ENCODE measurements at places on chromosomes 7 and 10. TPM values are rescaled to one million over a fixed set of nuclear protein-coding genes. Genes with fewer than 3 reads are reported as not detected.

TES gene
- total RNA-seq: 145 TPM

STEAP4 gene
- 343 TPM for total RNA-seq

TUBB8 gene
- not detected for total RNA-seq

URGCP gene
- total RNA-seq: 46.7 TPM

UPK3B gene
- total RNA-seq: 1.6 TPM

ACTA2 gene
- total RNA-seq: 9,611 TPM

LBX1 gene
- total RNA-seq: not detected

DNA sequence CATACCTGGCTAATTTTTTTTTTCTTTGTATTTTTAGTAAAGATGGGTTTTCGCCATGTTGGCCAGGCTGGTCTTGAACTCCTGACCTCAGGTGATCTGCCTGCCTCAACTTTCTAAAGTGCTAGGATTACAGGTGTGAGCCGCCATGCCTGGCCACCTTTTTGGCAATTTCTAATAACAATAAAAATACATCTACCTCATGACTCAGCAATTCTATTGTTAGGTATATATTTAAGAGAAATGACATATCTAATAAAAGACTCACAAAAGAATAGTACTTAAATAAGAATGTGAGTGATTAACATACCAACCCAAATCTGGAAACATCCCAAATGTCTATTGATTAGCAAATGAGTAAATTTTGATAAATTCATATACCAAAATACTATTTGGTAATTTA is 103.6 kb upstream of the PPP1R9A start:
- DNase-seq: no peak

DNA sequence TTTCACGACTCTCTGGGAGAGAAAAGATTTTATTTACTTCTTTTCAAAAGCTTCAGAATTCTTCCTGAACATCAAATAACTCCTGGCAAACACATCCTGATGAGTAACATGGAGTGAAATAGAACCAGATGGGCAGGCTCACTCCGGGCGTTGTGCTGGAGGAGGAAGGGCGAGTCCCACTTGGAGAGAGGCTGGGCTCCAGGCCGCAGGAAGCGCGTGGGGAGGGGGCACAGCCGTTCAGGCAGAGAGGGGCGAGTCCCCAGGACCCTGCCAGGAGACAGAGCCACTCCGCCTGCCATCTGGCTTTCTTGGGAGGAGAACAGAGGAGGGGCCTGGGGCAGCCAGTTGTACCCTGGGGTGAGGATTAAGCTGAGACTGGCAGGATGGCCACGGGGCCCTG is 265.9 kb upstream of the ZMIZ1 start:
- DNase-seq: peak; percentile 77

DNA sequence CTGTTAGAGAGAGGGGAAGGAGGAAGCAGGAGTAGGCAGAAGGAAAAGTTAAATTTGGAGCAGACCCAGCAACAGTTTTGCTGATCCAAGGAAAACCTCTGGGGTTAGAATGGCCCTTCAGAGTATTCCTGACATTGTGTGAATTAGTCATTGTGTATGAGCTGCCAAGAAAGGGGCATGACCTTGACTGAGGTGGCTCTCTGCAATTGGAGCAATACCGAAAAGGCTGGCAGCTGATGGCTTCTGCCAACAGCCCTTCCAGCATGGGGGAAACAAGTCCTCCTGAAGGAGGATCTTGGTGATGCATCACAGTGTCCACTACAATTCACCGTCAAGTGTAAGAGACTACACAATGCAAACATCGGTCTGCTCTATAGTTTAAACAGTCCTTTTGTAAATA is 20.6 kb upstream of the WASL start:
- DNase-seq: no peak

GRCh38 chr10:103058034-103058433 is 135.0 kb downstream of the NT5C2 start:
- DNase-seq: no peak

GRCh38 chr7:98137826-98138151 is 31.1 kb downstream of the LMTK2 start:
- DNase-seq: no peak

DNA sequence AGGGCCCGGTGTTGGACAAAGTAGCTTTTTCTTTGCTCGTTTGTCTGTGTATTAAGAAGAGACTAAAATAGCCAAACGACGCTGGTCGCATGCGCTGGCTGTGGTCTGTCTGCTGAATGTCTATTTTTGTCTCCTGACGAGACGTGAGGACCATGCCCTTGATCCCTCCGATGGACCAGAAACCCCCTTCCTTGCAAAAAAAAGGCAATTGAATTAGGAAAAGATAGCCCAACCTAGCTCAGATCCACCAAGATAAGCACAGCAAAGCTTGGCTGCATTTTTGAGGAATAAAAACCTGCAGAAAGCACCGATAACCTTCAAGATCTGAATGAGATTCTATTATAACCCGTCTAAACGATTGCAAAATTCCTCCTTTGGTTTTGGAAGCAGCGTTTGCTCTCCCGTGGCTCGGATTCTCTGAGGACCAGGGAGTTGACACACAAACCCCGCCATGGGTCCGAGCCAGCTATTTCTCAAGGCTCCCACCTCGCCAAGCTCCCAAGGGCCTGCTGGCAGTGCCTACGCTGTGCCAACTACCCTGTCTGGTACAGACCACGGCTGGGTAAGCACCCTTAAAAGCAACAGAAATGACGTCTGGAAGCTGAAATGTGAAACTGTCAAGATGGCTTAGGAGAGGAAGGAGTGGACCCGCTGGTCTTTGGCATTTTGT is 17.7 kb upstream of the TTYH3 start:
- DNase-seq: peak; percentile 93

- DNase-seq: no peak
Observed at GRCh38 chr7:4406288-4407058, 275.6 kb upstream of the FOXK1 start.

DNA sequence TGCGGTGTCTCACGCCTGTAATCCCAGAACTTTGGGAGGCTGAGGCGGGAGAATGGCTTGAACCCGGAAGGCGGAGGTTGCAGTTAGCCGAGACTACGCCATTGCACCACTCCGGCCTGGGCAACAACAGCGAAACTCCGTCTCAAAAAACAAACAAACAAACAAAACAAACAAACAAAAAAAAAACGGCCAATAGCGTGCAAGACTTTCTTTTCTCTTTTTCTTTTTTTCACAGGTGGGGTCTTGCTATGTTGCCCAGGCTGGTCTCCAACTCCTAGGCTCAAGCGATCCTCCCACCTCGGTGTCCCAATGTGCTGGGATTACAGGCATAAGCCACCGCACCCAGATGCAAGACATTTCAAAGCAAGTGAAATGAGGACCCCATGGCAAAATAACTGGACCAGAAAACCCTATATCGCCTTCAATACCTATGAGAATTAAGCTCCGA is 1.6 kb downstream of the PSAP start:
- DNase-seq: peak; percentile 41

- DNase-seq: no peak
Observed at GRCh38 chr7:127880454-127880853, 150.8 kb downstream of the LRRC4 start.

DNA sequence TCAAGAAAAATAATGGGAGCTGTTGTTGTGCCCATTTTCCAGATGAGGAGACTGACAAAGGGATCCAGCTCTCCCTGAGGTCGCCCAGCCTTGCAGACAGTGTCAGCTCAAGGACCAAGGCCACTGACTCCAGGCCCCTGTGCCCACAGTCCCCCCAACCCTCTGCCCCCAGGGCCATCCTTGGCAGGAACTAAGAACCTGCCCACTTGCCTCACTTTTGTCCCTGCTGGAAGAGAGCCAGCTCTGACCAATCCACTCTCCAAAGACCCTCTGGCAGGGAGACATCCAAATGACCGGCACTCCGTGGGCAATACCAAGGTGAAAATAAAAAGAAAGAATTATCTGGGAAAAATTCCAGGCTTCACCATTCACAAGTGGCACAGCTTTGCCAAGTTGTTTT is 101.3 kb downstream of the TCERG1L start:
- DNase-seq: no peak

- DNase-seq: no peak
Observed at GRCh38 chr7:138903859-138904435, 77.2 kb downstream of the KIAA1549 start.

GRCh38 chr10:22317771-22318565 is 1.8 kb downstream of the COMMD3 start:
- no peak for DNase-seq

DNA sequence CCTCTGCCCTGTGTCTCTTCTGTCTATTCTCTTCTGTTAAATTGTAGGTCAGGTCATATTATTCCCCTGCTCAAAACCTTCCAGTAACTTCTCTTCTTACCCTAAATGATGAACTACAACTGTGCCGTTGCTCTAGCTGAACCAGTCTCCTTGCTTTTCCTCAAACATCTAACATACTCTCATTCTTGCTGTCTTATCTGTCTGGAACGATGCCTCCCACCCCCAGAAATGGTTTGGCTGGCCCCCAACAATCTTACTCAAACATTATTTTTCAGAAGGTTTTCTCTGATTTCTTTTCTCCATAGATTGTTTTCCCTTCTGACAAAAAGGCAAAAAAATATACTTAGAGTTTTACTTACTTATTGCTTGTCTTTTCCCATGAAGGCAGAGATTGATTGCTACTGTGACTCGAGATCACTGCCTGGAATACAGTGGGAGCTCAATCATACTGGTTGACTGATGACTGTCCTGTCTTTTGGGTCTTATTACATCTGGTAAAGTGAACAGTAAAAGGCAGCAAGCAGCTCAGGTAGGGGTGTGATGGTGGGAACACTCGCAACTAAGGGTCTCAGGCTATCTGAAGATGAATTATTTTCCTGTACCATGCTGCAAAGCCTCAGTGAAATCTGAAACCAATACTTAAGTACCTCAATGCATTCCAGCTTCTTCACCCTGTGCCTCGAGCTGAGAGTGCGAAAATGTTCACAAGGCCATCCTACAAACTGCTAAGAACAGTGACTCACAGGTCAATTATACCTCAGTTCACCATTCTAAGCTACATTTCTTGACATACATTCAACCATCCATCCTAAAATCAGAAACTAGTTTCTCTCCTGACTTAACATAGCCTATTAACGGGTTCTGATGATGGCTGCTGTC is 67.6 kb downstream of the DNMBP start:
- no peak for DNase-seq

GRCh38 chr7:101590663-101591435 is 38.2 kb downstream of the MYL10 start:
- no peak for DNase-seq

DNA sequence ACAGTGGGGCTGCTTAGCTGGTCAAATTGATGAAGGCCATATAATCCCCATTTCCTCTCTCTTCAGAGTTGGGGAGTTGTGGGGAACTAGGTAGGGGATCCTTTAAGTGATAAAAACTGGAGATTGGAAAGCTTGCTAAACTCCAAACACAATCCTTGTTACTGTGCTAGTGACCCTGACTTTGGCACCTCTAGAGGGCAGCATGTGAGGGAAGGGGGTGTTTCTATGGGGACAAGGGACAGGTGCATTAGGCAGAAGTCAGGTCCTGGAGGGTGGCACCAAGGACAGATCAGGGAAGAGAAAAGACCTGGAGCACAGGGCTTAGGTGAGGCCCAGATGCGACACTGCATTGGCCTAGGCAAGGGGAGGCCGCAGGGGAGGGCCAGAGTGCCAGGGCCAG is 66.9 kb downstream of the CDHR3 start:
- no peak for DNase-seq

- DNase-seq: no peak
Observed at GRCh38 chr7:122552769-122553168, 146.1 kb downstream of the RNF133 start.

DNA sequence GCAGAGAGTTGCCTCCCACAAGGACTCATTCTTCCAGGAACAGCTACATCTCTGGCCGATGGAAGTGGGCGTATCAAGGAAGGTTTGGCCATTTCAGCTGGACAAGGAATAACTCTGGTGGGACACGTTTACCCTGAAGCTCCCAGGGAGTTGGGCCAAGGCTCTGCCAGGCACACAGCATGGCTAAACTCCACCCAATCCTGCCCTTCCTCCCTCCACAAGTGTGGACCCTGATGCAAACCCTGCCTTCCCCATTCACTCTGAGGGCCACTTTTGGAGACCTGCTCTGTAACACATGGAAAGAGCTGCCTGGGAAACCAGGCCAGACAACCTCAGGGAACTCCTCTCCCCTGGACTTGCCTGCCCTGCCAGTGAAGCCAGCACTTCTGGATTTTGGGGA is 407.8 kb upstream of the FOXK1 start:
- no peak for DNase-seq

GRCh38 chr7:51126324-51126723 is 190.3 kb downstream of the COBL start:
- no peak for DNase-seq

DNA sequence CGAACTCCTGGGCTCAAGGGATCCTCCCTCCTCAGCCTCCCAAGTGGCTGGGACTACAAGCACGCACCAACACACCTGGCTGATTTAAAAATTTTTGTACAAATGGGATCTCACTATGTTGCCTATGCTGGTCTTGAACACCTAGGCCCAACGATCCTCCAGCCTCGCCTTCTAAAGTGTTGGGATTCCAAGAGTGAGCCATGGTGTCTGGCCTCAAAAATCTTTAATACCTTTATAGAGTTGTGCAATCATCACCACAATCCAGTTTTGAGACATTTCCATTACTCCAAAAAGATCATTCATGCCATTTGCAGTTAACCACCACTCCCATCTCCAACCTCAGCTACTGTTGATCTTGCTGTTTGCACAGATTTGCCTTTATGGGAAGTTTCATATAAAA is 165.4 kb downstream of the LYZL1 start:
- DNase-seq: no peak

DNA sequence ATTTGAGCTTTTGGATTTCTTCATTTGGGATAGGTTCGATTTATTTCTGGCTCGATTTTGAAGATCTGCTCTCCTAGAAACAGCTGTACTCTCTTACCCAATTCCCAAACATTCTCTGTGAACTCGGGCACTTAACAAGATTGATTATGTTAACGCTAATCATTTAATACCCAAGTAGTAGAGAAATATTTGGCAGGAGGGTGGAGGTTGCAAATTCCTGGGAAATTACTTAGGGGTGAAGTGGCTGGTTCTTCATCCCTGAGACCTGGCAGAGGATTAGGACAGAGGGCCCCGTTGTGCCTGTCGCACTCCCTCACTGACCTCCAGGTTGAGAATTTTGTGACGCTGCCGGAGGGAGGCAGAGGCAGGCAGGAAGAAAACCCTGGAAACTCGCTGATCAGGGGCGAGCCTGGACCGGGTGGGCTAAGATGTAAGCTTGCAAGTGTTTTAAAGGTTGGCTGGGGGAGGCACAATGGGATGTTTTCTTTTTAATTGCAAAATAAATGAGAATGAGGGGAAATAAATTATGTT is 182.6 kb downstream of the TCF7L2 start:
- DNase-seq: no peak

- peak; percentile 96 for DNase-seq
Observed at GRCh38 chr10:97334370-97335175, at the start of gene FRAT2. FRAT2 (minus strand) TSS chr10:97334729; CDS start chr10:97334572, 157 bp downstream.

Measured in aorta (tissue), 5 donors.